ENCODE measurements at places on chromosomes 4 and X.

- DNase-seq, result no peak
Observed at GRCh38 chrX:2427737-2428136, 73.0 kb downstream of the DHRSX start.

- no peak for DNase-seq
Observed at GRCh38 chr4:2995546-2996265, 32.3 kb downstream of the GRK4 start.

DNA sequence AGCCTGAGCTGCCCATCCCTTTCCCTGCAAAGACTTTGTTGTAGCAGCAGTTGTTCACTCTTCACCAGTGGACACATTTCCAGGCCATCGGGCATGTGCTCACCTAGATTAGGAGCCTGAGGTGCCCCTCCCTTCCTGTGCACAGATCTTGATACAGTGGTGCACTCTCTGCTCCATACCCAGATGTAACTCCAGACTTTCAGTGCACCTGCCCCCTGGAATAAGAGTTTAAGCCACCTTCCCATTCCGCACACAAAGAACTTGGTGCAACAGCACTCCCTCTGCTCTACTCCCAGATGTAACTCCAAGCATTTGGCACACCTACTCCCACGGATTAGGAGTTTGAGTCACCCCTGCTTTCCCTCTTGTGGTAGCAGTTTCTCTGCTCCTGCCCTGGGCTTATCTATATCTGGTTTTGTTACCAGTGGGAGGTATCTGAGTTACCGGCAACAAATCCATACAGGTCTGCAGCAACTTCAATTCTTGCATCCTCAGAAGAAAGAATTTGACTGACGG, 36.0 kb upstream of the PLK4 start:
- DNase-seq, result no peak

DNA sequence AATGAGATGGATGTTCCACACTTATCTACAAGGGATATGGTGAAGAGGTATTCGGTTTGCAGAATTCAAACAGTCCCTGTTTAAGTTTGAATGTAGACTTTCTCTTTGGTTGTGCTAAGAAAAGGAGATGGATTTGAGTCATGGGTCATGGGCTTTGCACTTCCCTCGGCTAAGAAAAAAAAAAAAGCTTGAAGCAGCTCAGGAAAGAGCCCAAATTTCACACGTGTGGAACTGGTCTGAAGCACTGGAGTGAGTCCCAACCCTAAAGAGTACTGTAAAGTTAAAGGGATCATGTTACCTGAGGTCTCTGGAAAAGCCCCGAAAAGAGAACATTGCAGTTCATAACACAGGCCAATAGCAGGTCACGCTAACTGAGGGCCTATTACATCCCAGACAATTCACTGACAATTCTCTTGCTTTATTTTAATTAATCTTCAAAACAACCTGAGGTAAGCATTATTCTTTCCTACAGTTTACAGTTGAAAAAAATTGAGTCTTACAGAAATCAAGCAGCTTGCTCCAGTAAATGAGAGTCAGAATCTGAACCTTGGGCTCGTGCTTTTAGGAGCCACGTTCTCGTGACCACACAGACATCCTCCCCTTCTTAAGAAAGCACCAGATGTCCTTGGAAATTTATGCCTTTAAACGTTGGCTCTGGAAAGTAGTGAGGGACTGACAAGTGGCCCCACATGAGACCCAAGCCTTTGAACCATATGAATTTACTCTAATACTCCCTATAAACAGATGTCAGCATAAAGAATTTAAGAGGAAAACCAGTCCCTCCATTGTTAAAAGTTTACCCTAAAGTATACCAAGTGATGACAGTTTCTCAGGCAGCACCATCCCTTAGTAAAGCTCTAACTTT, 89.3 kb downstream of the MAD2L1 start:
- DNase-seq, result no peak

DNA sequence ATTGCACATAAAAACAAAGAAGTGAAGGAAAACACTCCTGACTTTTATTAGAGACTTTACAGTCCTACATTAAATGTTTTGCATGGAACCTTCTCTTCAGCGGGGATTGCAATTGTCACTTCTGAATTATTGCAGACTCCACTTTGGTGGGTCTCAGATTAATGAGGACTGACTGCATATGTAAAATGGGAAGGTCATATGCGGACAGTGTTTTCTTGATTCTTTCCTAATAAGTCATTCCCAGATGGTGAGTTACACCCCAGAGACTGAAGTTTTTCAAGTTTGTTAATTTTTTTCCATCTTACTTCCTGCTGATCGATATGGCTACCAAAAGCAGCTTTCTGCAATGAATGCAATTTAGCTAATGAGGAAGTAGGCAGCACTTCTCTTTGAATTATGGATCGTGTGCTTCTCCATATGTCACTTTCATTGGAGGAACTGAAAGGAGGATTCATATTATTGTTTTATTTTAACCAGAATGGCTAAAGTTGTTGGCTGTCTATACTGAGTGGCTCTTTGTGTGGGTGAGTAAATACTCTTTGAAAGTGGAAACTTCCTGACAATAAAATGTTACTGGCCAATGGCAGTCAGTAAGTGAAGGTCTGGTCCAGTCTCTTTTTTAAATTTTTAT, 119.3 kb upstream of the CLNK start:
- DNase-seq, result no peak

Data from heart left ventricle (tissue), 16 donors.